ENCODE measurements at places on chromosomes 1 and 21.
A peak's percentile ranks its signal among the peaks of the same experiment; 100 is the strongest.

- no peak for DNase-seq
These were observed 172.0 kb downstream of the HMCN1 start for GRCh38 chr1:185906186-185906585.

DNA sequence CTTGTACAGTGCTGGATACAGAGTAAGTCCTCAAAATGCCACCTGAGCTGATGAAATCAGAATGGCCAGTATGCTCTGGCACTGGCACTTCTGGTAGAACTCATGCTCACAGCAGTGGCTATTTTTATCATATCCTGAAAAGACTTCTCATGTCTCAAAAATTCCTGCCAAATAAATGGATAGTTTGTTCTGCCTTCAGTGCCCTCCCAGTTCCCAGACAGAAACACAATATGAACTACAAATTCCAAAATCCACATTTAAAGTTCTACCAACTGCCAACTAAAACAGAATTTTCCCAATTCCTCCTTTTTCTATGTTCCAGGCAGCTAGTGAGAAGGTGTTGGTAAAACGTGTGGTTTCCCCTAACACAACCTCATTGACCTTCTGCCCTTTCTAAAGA, 51.4 kb upstream of the RGS1 start:
- DNase-seq = no peak

DNA sequence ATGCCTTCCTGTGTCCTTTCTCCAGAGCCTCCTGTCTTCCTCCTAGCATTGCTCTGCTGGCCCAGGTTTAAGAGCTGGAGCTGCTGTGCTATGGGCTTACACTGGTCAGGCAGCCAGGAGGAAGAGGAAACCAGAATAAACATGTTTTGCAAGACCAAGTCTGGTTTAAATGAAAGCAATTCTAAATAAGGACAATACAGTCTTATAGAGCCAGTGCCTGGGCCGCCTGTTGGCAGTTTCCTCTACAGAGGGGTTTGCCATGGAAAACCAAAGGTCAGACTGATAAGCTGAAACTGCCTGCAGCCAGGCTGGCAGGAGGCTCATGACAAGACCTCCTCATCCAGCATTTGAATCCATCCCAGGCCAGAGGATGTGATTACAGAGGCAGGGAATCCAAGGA, 92.9 kb upstream of the FGGY start:
- DNase-seq = no peak

- DNase-seq = peak; percentile 90
These were observed 17.6 kb downstream of the FCRL4 start for GRCh38 chr1:157580179-157580827.

DNA sequence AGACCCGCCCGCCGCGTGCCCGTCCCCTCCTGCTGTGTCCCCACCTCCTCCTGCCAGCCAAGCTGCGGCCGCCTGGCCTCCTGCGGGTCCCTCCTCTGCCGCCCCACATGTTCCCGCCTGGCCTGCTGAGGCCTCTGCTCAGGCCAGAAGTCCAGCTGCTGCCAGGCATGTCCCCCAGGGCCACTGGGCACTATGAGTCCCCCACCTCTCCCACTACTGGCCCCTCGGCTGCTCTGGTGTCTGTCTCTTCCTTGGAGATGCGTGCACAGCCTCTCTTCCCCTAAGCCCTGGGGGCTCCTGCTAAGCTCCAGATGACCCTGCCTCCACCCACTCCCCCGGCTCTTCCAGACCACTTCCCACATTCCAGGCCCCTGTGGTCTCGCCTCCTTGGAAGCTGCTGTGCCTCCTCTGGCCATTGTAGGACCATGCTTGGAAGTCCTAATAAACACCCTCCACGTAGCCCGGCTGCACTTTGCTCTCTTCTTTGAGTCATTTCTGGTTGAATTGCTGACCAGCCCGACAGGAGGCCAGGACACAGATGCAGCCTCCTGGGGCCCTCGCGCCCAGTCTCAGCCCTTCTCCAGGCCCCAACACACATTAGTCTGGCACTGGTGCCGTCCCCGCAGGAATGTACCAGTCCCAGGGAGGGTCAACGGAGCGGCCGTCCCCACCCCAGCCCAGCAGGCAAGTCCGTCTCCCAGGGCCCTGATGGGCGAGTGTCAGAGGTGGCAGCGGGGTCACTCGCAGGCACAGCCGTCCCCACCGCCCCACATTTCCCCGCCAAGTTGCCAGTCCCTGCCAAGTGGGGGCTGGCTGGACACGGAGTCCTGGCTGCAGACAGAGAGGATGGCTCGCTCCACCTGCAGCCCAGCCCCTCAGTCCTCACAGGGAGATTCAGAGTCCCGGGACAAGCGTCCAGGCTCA, 1.1 kb downstream of the KRTAP10-12 start:
- DNase-seq = peak; percentile 61

- DNase-seq = no peak
These were observed 107.2 kb upstream of the WLS start for GRCh38 chr1:68339505-68339904.

- DNase-seq = peak; percentile 9
These were observed 180.7 kb downstream of the ZBTB18 start for GRCh38 chr1:244231572-244232315.

GRCh38 chr1:204299814-204300365, 59.8 kb downstream of the PLEKHA6 start:
- DNase-seq = no peak

DNA sequence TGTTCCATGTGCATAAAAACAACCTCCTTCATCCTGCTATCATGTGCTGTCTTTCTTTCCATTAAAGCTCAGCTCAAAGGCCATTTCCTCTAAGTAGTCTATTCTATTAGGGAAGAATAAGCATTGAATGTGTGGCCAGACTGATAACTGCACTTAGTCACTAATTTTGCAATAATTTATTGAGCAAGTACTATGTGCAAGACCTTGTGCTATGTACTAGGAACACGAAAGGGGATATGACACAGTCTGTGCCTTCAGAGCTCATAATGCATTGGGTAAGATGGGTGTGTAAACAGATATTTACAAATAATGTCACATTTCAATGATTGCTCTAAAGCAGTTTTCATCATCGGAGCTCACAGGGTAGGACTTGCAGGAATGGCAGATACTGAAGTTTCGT, 54.2 kb downstream of the NMNAT2 start:
- no peak for DNase-seq

GRCh38 chr1:217027403-217028080, 304.3 kb upstream of the ESRRG start:
- DNase-seq = no peak

DNA sequence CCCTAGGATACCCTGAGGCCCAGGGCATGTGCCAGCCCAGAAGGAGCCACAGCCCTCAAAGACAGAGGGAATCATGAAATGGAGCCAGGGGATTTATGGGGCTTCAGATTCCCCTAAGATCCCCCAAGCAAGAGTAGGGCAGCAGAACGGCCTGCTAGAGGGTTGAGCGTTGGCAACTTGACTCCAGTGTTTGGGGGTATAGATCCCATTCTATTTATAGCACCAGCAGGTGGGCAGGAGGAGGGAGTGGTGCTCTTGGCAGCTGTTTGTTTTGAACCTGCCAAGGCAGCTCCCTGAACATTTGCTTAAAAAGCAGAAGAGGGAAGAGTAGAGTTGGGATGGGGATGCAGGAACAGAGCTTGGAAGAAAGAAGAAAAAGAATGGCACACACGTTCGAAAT, 33.7 kb downstream of the GLUL start:
- no peak for DNase-seq

- no peak for DNase-seq
These were observed 4.8 kb downstream of the TRIM45 start for GRCh38 chr1:117116784-117117130.

DNA sequence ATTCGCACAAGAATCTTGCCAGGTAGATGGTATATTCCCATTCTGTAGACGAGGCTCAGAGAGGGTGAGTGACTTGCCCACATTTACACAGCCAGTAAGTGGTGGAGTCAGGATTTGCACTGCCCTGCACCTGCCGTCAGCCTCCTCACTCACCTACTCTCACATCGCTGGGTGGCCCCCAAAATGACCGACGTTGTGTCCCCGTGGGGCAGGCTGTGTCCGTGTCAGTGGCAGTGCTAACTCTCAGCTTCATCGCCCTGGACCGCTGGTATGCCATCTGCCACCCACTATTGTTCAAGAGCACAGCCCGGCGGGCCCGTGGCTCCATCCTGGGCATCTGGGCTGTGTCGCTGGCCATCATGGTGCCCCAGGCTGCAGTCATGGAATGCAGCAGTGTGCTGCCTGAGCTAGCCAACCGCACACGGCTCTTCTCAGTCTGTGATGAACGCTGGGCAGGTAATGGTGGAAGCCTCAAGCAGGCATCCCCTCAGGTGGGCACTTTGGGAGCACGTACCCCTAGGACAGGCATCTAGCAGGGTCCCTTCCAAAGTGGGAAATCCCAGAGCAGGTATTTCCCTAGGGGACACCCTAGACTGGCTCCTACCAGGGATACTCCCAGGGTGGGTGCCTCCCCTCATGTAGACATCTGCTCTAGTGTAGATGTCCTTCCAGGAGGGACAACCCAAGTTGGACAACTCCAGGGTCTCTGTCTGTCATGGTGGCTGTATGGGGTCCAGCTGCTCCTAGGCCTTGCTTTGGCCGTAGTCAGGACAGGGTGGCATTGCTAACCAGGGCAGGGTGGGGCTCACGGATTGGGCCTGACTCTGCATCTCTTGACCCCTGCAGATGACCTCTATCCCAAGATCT, 3.4 kb downstream of the HCRTR1 start:
- no peak for DNase-seq

DNA sequence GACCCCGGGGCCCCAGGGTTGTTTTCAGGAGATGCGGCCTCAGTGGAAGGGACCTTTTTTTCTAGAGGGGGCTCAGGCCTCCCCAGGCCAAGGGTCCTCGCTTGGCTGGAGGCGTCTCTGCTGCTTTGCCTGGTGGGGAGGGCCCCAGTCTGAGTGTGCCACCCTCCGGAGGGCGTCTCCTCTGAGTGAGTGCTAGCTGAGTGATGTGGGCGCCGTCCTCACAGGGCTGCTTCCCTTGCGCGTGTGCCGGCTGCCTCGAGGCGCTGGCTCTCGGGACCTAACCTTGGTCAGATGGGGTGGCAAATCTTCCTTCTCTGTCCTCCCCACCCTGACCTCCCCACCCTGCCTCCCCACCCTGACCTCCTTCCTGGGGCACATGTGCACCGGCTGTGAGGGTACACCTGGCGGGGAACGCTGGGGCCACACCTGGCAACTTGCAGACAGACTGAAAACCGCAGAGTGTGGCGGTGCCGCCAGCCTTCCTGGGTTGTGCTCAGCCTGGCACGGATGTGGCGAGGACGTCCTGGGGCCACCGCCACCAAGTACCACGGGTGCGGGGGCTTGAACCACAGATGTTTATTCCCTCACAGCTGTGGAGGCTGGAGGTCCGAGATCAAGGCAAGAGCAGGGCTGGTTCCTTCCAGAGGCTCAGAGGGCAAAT, 93.0 kb upstream of the TTC34 start:
- no peak for DNase-seq

DNA sequence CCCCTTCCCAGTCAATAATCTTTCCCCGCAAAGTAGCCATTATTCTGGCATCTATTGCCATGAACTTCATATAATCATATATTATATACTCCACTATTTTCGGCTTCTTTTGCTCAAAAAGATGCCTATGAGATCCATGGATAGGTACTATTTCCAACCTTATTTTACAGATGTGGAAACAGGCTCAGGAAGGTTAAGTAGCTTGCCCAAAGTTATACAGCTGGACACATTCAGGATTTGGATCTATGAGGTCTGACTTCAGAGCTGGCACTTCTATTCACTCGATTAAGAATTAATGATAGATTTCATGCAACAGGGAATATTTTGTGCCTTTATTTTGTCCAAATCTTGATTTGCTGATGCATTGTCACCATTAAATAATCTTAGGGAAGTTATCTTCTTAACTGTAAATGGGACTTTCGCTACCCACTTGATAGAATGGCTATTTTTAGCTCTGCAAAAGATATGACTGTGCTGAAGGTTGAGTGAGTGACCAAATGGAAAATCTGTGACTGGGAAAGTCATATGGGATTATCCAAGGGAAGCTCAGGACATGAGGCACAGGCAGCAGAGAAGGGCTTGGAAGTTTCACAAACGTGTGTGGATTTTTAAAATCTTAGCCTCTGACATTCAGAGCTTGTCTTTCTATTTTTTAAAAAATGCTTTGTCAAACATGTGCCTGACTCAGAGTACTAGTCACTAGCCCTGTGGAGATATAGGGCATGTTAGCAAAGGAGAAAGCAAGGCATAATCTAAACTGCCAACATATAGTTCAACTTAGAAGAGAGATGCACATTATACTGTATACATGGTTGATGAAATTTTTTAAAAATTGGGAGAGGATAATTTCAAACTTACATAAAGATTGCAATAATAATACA, 36.5 kb downstream of the GIPC2 start:
- no peak for DNase-seq

DNA sequence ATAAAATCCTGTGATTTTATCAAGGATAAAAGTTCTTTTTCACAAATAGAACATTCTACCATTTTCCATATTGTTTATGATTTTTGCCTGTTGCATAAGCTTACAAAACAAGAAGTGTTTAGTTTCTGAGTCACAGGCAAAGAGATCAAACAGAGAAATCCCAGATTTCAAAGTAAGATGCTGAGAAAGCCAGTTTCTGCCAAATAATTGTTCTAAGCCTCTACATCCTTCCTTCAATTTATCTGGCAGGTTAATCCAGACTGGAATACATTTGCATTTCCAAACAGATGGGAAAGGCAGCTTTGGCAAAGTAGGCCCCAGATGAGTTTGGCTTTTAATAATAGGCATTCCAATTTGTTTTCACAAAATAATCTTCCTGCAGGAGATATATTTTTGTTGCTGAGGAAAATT, 2.5 kb downstream of the SLC1A7 start:
- DNase-seq = no peak

- DNase-seq = no peak
These were observed 4.4 kb downstream of the ELOVL1 start for GRCh38 chr1:43363283-43363934.

DNA sequence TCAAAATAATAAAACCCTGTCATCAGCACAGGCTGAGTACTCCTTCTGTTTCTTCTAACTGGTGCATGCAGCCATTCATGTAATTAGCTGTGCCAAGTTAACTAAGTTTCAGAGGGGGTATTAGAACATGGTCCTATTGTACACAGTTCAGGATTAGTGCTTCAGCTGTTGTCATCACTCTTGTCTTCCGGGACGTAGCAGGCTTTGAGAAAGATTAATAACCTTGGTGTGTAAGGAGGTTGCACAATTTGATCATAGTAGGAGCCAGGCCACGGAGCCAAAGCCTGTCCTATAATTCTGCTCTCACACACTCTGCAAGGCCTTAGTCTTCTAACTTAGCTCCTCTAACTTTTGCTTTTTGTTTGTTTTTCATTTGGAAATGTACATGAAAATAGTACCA, 44.7 kb downstream of the PTGFRN start:
- DNase-seq = no peak

DNA sequence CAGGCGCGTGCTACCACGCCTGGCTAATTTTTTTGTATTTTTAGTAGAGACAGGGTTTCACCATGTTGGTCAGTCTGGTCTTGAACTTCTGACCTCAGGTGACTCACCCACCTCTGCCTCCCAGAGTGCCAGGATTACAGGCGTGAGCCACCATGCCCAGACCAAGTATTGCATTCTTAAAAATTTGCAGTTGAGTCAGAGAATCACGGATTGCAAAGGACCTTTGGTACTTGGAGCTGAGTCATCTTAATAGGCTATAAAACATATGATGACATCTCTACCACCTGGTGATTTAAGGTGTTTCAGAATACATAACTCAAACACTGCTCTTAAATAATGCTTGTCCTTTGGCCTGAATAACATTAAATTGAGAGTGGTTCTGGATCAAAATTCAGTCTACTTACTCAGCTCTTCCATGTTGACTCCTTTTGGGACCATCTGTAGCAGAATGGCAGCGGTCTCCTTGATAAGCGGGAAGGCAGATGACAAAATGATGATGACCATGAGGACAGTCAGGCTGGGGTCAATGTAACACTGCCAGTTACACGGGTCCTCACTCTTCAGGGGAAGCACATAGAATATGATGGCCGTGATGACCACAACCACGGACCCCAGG, 10.4 kb downstream of the SLC30A10 start:
- DNase-seq = no peak

Measured in GM23338 (cell line).